ENCODE measurements at places on chromosomes 1 and 21. TPM values are rescaled to one million over a fixed set of nuclear protein-coding genes. Genes with fewer than 3 reads are reported as not detected.

The HEATR1 gene
- 24.9 TPM for total RNA-seq

The C1QC gene
- total RNA-seq = not detected

The CCDC30 gene
- 0.47 TPM for total RNA-seq

The IL20 gene
- not detected for total RNA-seq

The CAMTA1 gene
- total RNA-seq = 73.2 TPM

The KLHDC8A gene
- total RNA-seq = 0.12 TPM

The PADI1 gene
- total RNA-seq = 0.82 TPM

The CFAP107 gene
- not detected for total RNA-seq

The UBXN10 gene
- total RNA-seq = not detected

The GUCA2B gene
- not detected for total RNA-seq

The SPRR2F gene
- total RNA-seq = not detected

The IFNLR1 gene
- not detected for total RNA-seq

The PRAMEF14 gene
- total RNA-seq = not detected

The WNT4 gene
- 1.1 TPM for total RNA-seq

The SELL gene
- 0.26 TPM for total RNA-seq

The BARHL2 gene
- total RNA-seq = not detected

The ARMH1 gene
- total RNA-seq = 6.4 TPM

The MSH4 gene
- total RNA-seq = 0.17 TPM

The GJB5 gene
- total RNA-seq = not detected

The TNFAIP8L2 gene
- total RNA-seq = not detected

The KRTAP19-3 gene
- not detected for total RNA-seq

The OLFML2B gene
- total RNA-seq = 3.4 TPM

The SAMD11 gene
- 11.7 TPM for total RNA-seq

Measured in pericardium fibroblast (primary cell).